SHP77 treated with DMSO at 0.1 percent for 48 hours (cell line): ENCODE measurements at places on chromosomes 3 and 15.
A peak's percentile ranks its signal among the peaks of the same experiment; 100 is the strongest.

DNA sequence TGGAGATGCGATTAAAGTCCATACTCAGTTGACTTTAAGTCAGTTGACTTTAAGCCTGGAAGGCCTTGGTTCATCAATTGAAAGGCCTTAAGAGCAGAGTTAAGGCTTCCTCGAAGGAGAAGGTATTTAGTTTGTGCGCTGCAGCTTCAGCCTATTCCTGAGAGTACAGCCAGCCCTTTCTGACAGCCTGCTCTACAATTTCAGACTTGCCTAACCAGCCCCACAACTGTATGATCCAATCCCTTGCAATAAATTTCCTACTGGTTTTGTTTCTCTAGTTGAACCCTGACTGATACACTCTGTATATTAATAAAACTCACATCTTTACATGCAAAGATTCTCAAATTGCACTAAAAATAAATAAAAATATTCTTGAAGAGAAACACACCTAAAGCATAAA is 66.1 kb upstream of the RORA start:
- DNase-seq = no peak

- no peak for DNase-seq
Measured at GRCh38 chr15:90062023-90062442, 40.2 kb downstream of the IDH2 start.

DNA sequence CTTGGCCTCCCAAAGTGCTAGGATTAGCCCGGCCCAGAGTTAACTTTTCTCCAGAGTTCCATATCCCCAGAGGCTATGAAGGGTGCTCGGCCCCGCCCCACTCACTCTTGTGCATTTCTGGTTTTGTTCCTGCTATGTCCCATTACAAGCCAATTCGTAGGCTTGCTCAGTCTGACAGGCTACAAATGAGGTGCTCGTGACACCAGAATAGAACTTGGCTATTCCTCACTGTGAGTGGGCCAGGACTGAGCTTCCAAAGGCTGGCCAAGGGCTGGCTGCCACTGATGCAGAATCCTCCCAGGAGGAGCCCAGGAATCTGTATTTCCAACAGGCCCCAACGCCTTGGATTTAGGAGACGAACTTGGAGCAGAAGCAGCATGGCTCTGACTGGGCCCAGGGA is 282.7 kb upstream of the C2CD4B start:
- no peak for DNase-seq

DNA sequence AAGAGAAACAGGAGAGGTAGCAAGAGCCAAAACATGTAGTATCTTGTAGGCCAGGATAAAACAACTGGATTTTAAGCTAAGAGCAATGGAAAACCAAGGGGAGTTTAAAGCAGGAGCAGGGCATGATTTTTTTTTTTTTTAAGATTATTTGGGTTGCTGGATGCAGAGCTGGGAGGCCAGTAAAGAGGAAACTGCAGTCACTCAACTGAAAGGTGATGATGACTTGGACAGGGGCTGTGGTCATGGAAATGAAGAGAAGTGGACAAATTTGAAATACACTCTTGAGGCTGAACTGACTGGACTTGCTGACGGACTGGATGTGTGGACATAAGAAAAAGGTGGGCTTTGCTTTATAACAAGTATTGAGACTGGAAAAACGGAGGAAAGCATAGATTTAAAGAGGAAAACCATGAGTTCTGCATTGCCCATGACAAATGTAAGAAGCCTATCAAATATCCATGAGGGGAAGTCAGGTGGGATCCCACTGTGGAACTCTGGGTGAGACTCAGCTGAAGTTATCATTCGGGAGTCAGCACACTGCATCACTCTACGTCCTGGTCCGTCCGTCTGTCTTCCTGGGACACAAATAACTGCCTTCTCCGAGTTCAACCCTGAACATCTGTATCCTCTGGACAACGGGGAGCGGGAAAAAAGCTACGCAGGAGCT is 688 bp downstream of the XPC start:
- no peak for DNase-seq

DNA sequence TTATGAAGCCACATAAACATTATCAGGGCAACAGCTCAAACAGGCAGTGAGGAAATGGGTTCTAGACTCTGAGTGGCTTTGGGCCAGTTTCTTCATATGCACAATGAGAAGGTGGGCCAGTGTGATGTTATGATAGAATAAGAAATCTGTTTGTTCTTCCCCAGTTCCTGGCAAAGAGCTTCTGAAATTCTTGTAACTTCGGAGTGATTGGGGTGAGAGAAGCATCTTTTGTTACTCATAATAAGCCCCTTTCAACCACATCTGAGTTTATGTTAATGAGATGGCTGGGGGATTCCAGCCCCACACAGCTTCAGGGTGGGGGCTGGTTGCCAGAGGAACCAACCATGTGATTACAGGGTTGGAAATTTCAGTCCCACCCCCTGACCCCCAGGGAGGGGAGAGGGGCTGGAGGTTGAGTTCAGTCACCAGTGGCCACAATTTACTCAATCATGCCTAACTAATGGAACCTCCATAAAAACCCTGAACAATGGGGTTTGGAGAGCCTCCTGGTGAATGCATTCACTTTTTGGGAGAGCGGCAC is 57.0 kb upstream of the FRMD4B start:
- no peak for DNase-seq

- DNase-seq = peak; percentile 30
Measured at GRCh38 chr3:124559846-124560574, 170.2 kb upstream of the UMPS start.

GRCh38 chr3:66350601-66351000 is 129.8 kb downstream of the SLC25A26 start:
- DNase-seq = no peak

- DNase-seq = no peak
Measured at GRCh38 chr15:72559781-72560180, 85.7 kb downstream of the ARIH1 start.

DNA sequence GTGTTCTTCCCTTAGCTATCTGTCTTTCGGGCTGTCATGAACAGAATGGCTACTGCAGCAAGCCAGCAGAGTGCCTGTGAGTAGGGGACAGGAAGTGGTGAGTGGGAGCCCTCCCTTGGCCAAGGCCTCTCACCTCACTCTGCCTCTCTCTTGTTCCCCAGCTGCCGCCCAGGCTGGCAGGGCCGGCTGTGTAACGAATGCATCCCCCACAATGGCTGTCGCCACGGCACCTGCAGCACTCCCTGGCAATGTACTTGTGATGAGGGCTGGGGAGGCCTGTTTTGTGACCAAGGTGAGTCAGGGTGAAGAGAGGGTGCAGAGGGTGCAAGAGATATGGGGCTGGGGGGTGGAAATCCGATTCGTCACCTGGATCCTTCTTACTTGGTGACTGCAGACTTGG is 3.0 kb downstream of the DLL4 start:
- peak; percentile 54 for DNase-seq

- no peak for DNase-seq
Measured at GRCh38 chr3:45236964-45237363, 10.9 kb upstream of the TMEM158 start.

DNA sequence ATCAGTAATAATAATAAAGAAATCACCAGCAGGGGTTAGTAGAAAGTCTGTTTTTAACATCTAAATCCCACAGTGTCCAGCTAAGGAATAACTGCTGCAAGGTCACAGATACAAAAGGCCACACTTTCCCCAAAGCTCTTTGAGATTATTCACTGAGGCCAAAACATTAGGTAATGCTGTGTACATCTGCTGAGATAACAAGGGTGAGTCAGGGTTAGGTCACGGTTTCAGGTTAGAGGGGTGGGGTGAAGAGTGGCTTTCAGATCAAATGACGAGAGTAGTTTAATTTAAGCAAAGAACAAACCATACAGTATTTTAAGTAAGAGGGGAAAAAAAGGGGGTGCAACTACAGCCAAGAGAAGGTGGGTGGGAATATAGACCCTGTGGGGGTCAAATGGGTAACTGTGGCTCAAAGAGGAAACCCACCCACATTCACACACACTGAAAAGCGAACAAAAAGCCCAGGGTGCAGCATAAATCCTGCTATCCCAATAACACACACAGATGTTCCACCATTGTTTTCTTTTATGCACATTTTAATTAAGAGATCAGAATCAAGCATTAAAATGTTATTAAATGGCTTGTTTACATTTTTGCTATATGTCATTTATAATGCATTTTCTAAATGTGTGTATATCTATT is 412.9 kb downstream of the TIGIT start:
- DNase-seq = no peak

DNA sequence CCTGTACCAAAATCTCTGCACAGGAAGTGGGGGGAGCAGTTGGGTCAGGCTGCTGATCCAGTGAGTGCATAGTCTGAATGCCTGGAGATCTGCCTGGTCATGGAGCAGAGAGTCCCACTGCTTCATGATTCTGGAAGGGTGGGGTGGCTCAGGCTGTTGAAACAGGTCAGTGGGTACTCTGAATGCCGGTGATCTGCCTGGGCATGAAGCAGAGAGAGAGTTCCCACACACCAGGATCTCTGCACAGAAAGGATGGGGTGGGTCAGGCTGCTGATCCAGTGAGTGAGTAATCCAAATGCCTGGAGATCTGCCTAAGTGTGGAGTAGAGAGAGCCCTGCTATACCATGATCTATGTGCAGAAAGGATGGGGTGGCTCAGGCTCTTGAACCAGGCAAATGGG is 16.1 kb upstream of the GCSAM start:
- DNase-seq = no peak

DNA sequence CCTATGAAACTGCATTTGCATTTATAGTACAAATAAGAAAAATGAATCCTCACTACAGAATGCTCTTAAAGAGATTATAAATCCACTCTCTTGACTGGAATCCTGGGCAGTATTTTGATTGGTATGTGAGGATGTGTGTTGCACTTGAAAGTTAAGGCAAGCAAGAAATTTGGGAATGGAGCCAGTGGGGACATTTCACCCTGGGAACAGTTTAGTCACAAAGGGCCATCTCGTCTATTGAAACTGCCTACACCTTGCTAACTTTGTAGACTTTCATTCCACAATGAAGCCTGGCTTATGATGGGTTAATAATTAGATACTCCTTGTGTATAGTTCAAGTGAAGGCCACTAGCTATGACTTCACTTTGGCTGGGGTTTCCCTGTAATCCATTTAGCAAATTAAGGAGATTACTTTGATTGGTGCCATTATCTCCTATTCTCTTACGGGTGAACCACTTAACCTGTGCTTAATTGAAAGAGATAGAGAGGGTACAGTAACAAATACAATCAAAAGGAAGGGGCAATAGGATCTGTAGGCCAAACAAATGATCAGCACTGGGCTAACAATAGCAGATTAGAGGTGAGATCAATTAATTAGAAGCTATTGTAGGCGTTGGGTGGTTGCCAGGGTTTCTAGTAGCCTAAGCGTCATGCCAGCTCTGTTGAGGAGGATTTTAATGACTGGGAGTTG is 146.9 kb upstream of the RARB start:
- no peak for DNase-seq

DNA sequence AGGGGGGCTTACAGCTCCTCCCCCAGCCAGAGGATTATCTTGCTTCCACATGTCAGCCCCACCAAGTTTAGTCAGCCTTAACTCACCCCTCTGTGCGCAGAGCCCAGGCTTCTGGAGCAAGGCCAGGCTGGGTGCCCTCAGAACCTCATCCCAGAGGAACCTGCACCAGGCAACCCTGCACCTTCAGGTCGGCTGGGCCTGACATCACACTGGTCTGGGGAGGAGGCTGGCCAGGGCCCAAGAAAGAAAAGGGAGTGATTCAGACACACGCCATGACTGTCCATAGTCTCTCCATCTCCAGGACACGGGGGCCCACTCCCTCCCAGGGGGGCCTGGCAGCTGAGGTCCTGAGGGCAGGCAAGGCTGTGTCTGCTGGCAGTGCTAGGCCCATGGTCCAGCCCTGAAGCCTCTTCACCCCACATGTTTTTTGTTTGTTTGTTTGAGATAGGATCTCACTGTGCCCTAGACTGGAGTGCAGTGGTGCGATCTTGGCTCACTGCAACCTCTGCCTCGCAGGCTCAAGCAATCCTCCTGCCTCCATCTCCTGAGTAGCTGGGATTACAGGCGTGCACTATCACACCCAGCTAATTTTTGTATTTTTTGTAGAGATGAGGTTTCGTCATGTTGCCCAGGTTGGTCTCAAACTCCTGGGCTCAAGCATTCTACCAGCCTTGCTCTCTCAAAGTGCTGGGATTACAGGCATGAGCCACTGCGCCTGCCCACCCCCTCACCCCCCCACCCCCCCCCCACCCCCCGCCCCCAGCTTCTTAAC is 11.1 kb downstream of the TNK2 start:
- no peak for DNase-seq

- DNase-seq = no peak
Measured at GRCh38 chr3:195306369-195306768, 35.4 kb upstream of the XXYLT1 start.

DNA sequence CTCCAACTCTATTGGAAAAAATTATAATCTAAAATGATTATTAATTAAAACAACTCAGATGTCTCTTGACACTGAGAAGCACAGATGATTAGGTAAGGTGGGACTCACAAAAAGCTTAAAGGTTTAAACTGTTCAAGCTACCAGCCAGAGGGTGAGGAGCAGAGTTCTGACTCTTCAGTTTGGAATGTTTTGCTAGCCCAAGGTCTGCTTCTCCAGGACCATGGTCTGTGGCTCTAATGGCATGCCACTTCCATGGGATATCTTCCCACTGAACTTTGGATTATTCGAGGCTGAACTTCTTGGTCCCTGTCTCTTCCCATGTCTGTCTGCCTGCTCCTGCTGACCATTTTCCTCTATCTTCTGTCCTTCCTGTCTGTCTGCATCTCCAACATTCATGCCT is 49.2 kb downstream of the CACNA2D3 start:
- DNase-seq = no peak

GRCh38 chr15:68424754-68425390 is 7.1 kb downstream of the ITGA11 start:
- no peak for DNase-seq

DNA sequence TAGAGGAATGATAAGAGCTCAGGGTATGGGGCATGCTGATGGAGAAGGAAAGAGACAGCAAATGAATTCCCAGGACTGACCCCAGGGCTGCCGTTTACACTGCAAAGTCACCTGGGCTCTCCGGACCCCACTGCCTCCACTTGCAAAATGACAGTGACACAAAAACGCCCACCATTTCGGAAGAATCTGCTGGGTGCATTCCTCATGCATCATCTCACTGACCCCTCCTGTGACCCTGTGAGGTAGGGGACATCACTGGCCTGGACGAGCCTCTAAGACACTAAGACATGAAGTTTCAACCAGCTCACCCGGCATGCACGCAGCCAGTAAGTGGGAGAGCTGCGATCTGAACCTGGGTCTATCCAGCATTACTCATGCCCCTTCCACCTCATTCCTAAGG is 60.3 kb downstream of the PCSK6 start:
- DNase-seq = no peak
